Right hindlimb (tissue), 1 donor: ENCODE measurements at places on chromosomes 13 and 19.

GRCh38 chr19:7582446-7582845 lies 13.2 kb upstream of the CAMSAP3 start:
- DNase-seq, result no peak

DNA sequence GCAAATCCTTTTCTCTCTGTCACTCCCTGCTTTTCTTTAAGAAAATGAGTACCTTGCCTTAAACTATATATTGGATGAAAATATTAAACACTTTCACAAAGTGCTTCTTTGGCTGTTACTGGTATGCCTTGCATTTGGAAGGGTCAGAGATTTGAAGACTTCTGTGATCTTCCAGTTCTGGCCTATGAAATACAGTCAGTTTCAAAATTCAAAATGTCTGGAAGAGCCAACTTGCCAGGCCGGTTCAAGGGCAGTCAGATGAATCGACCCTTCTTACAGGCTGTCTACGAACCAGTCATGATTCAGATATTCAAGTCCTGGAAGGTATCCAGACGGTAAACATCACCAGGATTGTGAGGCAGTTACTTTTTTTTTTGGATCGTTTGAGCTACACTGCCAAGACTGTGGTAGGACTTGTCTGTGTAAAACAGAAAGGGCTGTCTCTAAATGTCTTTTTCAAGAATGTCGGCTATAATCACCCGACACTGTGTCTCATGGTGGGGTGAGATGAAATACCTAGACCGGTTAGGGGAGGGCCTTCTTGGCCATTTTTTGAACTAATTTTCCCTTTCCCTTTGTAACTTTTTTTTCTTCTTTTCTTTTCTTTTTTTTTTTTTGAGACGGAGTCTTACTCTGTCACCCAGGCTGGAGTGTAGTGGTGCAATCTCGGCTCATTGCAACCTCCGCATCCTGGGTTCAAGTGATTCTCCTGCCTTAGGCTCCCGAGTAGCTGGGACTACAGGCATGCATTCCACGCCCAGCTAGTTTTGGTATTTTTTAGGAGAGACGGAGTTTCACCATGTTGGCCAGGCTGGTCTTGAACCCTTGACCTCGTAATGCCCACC lies 11.2 kb downstream of the ACTN4 start:
- DNase-seq, result peak; percentile 74

- DNase-seq, result no peak
Measured at GRCh38 chr13:114031631-114032030, 57.8 kb upstream of the C13orf46 start.

GRCh38 chr19:38769635-38770211 lies 3.6 kb downstream of the LGALS7 start:
- peak; percentile 91 for DNase-seq
